Lung microvascular endothelial cell (primary cell): ENCODE measurements at places on chromosomes 11 and 22. TPM values are rescaled to one million over a fixed set of nuclear protein-coding genes. Genes with fewer than 3 reads are reported as not detected.

The TNKS1BP1 gene
- 39.2 and 44.6 TPM in 2 replicates for total RNA-seq

The GGTLC3 gene
- total RNA-seq, result not detected in 2 replicates

The OR5A1 gene
- not detected in 2 replicates for total RNA-seq

The ART1 gene
- total RNA-seq, result not detected in 2 replicates

The MS4A6A gene
- 0.22 TPM in 1 of 2 replicates, not detected in the other for total RNA-seq

The GLYATL2 gene
- not detected in 2 replicates for total RNA-seq

The GVQW3 gene
- 0.40 and 0.44 TPM in 2 replicates for total RNA-seq

The WNT7B gene
- total RNA-seq, result not detected in 2 replicates

The TTC36 gene
- 0.44 and 1.6 TPM in 2 replicates for total RNA-seq

The TENM4 gene
- total RNA-seq, result under 0.01 TPM in 1 of 2 replicates, not detected in the other

The SLN gene
- total RNA-seq, result not detected in 2 replicates

The OR2AT4 gene
- not detected in 2 replicates for total RNA-seq

The ILK gene
- total RNA-seq, result 95.9 and 109 TPM in 2 replicates

The MS4A12 gene
- not detected in 2 replicates for total RNA-seq

The SAC3D1 gene
- 6.8 and 7.5 TPM in 2 replicates for total RNA-seq

The GSTP1 gene
- total RNA-seq, result 638 and 947 TPM in 2 replicates

The SLC25A45 gene
- total RNA-seq, result 1.2 and 1.7 TPM in 2 replicates

The DDX6 gene
- total RNA-seq, result 71.0 and 77.4 TPM in 2 replicates

The EXPH5 gene
- total RNA-seq, result under 0.01 TPM in 2 replicates

The ANO5 gene
- under 0.01 and 0.22 TPM in 2 replicates for total RNA-seq

The DAGLA gene
- total RNA-seq, result 1.5 and 3.0 TPM in 2 replicates
